T-cell (primary cell): ENCODE measurements at places on chromosomes 11 and 22. TPM values are rescaled to one million over a fixed set of nuclear protein-coding genes. Genes with fewer than 3 reads are reported as not detected.

FLRT1 gene
- not detected for total RNA-seq

CCDC87 gene
- total RNA-seq = 0.19 TPM

DRD4 gene
- total RNA-seq = 1.3 TPM

ANO1 gene
- total RNA-seq = not detected

SLC25A18 gene
- total RNA-seq = not detected

DNAJB7 gene
- total RNA-seq = not detected

DLG2 gene
- total RNA-seq = 2.3 TPM

OR52I2 gene
- not detected for total RNA-seq

OR10W1 gene
- not detected for total RNA-seq

PLEKHA7 gene
- total RNA-seq = 5.8 TPM

TRIM29 gene
- not detected for total RNA-seq

BTBD18 gene
- total RNA-seq = 0.23 TPM

TSSC4 gene
- 46.2 TPM for total RNA-seq

CCDC73 gene
- not detected for total RNA-seq

CHADL gene
- 2.3 TPM for total RNA-seq

PANX3 gene
- not detected for total RNA-seq

DGAT2 gene
- total RNA-seq = 1.2 TPM

CECR2 gene
- total RNA-seq = 0.09 TPM

SCUBE2 gene
- total RNA-seq = 0.72 TPM

ARHGAP8 gene
- 2.0 TPM for total RNA-seq

GRIA4 gene
- total RNA-seq = not detected

CCDC90B gene
- 30.8 TPM for total RNA-seq

OR51A2 gene
- not detected for total RNA-seq

DDIAS gene
- total RNA-seq = 0.56 TPM

OR5M10 gene
- total RNA-seq = not detected

PRMT3 gene
- total RNA-seq = 16.4 TPM

OR51B5 gene
- not detected for total RNA-seq

OR52J3 gene
- total RNA-seq = not detected

HSPA8 gene
- 1,086 TPM for total RNA-seq

ZBTB16 gene
- total RNA-seq = 20.5 TPM

RASD2 gene
- not detected for total RNA-seq

OR5B12 gene
- total RNA-seq = 0.26 TPM

YPEL4 gene
- total RNA-seq = 1.8 TPM

NRXN2 gene
- 0.43 TPM for total RNA-seq

SCGB1D2 gene
- not detected for total RNA-seq

MOV10L1 gene
- not detected for total RNA-seq

MS4A6E gene
- not detected for total RNA-seq

APLNR gene
- not detected for total RNA-seq

NAV2 gene
- total RNA-seq = 1.4 TPM

OTOG gene
- not detected for total RNA-seq

CARD16 gene
- total RNA-seq = 52.3 TPM

MRE11 gene
- 34.0 TPM for total RNA-seq

GRM5 gene
- total RNA-seq = not detected

OR51V1 gene
- total RNA-seq = not detected

CRYBB3 gene
- not detected for total RNA-seq

MMP27 gene
- not detected for total RNA-seq

LDLRAD3 gene
- total RNA-seq = not detected

MPEG1 gene
- total RNA-seq = 2.3 TPM

PGM2L1 gene
- 8.6 TPM for total RNA-seq

KCNQ1 gene
- 24.0 TPM for total RNA-seq

C11orf86 gene
- total RNA-seq = not detected
